ENCODE measurements at places on chromosomes 1 and 21. TPM values are rescaled to one million over a fixed set of nuclear protein-coding genes. Genes with fewer than 3 reads are reported as not detected.

The L1TD1 gene
- total RNA-seq: not detected

DNA sequence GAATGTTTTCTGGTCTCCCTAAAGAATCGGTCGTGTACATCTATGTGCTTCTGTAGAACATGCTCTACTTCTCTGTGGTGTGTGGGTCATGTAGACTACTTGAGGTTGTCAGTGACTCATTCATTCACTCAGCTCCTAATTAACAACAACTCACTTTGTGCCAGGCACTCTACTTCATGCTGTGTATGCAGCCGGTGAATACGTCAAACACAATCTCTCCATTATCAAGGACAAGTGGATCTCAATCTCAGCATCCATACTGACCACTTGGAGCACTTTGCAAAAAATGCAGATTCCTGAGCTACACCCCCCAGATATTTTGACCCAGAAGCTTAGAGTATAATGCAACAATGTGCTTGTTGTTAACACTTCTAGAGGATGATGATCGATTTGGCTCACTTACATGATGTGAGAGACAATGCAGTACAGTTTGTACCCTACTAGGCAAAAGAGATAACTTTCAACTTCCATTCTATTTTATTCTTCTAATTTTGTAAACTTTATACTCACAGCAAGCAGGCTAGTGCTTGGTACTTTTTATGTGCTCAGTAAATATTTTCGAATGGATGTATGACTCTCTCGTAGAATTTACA is 508.6 kb upstream of the ADAMTS5 start:
- DNase-seq: no peak
- H3K36me3 ChIP-seq: no peaks in the 10 kb centered on the region
- H3K27me3 ChIP-seq: no peaks in the 10 kb centered on the region
- H3K4me3 ChIP-seq: no peak overlapping the region

DNA sequence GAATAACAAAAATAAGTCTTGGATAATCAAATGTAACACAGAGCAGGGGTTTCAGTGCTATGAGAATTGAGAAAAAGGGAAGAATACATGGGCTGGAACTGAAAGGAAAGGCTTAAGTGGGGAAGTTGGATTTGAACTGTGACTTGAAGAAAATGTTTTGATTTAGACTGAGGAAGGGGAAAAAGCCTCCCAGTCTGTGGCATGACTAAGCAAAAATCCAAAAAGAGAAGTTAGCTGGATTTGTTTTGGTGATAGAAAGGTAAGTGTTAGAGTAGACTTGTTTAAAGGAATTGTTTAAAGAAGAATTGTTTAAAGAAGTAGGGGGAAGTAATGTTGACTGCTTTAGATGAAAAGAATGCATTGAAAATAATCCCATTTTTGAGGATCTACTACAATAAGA is 46.0 kb downstream of the KCNK2 start:
- H3K4me3 ChIP-seq: no peak overlapping the region
- peaks cover 6% of the 10 kb centered on the region for H3K4me1 ChIP-seq
- no peak for DNase-seq
- H3K36me3 ChIP-seq: no peaks in the 10 kb centered on the region
- H3K27me3 ChIP-seq: no peaks in the 10 kb centered on the region

DNA sequence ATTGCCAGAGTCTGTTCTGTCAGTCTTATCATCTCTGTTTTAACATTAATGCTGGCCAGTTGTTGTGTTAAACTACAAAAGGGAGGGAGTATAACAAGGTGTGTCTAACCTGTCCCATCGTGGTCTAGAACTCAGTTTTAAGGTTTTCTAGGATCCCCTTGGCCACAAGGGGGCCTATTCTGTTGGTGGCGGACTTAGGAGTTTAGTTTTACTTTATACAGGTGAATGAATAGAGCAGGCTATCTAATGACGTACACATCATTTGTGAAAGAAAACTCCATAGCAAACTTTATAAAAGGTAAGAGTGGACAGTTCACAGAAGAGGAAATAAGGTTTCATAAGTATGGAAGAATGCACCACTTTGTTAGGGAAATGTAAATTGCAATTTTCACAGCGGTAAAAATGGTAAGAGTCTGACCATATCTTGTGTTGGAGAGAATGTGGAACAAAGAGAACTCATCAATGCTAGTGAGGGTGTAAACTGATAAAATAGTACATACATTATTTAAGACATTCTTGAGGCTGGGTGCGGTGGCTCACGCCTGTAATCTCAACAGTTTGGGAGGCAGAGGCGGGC is 2.5 kb upstream of the ATF6 start:
- H3K4me1 ChIP-seq: peaks cover 19% of the 10 kb centered on the region
- peak; percentile 45 for DNase-seq
- no peaks in the 10 kb centered on the region for H3K36me3 ChIP-seq
- H3K27ac ChIP-seq: no peak overlapping the region

DNA sequence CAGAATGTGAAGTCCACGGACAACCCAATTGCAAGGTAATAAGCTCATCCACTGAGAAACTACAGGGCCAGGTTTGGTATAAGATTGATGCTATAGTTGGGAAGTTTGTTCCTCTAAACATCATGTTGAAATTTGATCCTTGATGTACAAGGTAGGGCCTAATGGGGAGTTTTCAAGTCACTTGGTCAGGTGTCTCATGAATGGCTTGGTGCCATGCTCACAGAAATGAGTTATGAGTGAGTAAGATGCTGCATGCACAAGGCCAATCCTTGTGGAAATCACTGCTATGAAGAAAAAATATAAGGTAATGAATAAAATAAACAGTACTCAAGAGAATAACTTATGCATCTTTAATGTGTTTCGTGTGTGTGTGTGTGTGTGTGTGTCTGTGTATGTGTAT is 1891.2 kb downstream of the NCAM2 start:
- no peaks in the 10 kb centered on the region for H3K4me1 ChIP-seq
- H3K27me3 ChIP-seq: no peaks in the 10 kb centered on the region
- no peak overlapping the region for H3K27ac ChIP-seq
- no peak overlapping the region for H3K4me3 ChIP-seq
- no peaks in the 10 kb centered on the region for H3K36me3 ChIP-seq

The ZBTB40 gene
- 17.2 TPM for total RNA-seq

DNA sequence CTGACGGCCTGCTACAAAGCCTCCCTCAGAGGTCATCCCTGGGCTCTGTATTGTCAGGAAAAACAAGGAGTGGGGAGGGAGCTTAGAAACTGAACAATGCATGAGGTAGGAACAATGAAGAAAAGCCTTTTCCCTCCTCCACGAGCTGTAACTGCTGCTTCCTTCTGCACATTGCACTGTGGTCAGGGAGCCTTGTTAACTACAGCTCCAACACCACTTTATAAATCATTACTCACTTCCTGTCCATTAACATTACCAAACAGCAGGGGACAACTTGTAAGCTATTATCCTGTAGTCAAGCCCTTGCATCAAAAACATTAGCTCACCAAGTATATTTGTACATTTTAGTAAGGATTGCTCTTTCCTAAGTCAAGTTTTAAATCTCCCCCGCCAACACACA is 336.0 kb upstream of the NR5A2 start:
- no peaks in the 10 kb centered on the region for H3K27me3 ChIP-seq
- no peak overlapping the region for H3K4me3 ChIP-seq
- DNase-seq: peak; percentile 58
- H3K36me3 ChIP-seq: no peaks in the 10 kb centered on the region

DNA sequence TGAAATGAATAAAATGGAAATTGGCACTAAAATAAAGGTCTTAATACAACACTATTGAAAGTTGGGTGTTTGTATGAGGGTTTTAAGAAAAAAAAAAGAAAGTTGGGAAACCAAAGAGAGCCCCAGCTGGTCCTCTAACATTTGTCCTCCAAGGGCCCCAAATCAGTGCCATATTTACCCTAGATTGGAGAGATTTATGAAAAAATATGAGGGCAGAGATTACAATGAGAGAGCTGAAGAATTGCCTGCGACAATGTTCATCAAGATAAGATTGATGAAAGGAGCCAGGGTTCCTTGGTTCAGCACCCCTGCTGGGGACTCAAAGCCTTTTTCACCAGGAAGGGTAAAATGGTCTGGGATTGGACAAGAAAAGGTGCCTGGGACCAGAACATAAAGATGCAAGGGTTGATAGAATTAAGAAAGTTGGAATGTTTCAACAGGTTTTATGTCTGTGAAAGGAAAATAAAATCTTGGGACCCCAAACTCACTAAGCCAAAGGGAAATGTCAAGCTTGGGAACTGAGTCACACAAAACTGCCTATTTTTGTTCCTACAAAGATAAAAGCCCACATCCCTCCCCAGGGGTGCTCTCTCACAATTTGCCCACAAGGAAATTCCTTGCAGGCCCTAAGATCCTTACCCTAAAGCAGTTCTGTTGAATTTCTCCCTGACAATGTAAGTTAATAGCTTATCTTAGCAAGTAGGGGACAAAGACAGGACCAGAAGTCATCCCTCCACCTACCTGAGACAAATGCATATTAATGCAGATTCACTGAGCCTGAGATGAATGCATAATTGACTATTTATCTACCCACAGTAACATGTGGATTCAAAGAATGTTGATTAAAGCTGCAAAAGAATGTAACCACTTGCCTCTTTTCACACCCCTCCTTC is 26.8 kb downstream of the CBR1 start:
- no peaks in the 10 kb centered on the region for H3K27me3 ChIP-seq
- H3K4me1 ChIP-seq: no peaks in the 10 kb centered on the region
- no peak overlapping the region for H3K27ac ChIP-seq
- H3K4me3 ChIP-seq: no peak overlapping the region
- DNase-seq: no peak

DNA sequence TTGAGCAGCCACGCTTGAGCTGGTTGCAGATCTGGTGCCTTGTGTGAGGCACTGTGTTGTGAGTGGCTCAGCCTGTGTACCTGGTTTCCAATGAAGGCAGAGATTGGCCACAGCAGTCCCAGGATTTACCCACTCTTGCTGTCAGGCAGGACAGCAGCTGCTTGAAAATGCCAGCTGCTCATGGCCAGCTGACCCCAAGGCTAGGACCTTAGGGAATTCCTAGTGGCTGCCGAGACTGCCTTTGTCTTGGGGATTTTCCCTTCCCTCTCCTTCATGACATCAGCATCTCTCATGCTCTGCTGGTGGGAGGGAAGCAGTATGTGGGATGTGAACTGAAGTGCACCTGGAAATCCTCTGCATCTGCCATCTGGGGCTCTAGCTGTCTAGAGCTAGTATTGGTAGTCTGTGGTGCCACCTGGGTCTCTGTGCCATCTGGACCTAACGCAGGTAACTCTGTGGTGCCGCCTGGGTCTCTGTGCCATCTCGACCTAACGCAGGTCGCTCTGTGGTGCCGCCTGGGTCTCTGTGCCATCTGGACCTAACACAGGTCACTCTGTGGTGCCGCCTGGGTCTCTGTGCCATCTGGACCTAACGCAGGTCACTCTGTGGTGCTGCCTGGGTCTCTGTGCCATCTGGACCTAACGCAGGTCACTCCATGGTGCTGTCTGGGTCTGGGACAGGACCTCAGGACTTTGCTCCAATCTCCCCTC is 3.8 kb upstream of the LRRC47 start:
- no peak for DNase-seq
- peaks cover 4% of the 10 kb centered on the region for H3K27me3 ChIP-seq
- no peaks in the 10 kb centered on the region for H3K36me3 ChIP-seq
- peaks cover 17% of the 10 kb centered on the region for H3K4me1 ChIP-seq

The OR2G6 gene
- total RNA-seq: not detected

The S1PR1 gene
- total RNA-seq: 25.2 TPM

The OR2L5 gene
- not detected for total RNA-seq

GRCh38 chr1:94385308-94385929 is 32.8 kb upstream of the ABCD3 start:
- H3K27ac ChIP-seq: peak overlapping the region; percentile 83
- peaks cover 15% of the 10 kb centered on the region for H3K4me1 ChIP-seq
- no peaks in the 10 kb centered on the region for H3K36me3 ChIP-seq
- no peak overlapping the region for H3K4me3 ChIP-seq
- H3K27me3 ChIP-seq: no peaks in the 10 kb centered on the region
- no peak for DNase-seq

The KIF17 gene
- total RNA-seq: not detected
